ENCODE measurements at places on chromosomes 1 and 21. TPM values are rescaled to one million over a fixed set of nuclear protein-coding genes. Genes with fewer than 3 reads are reported as not detected.
A peak's percentile ranks its signal among the peaks of the same experiment; 100 is the strongest.

- DNase-seq = peak; percentile 79
Observed at GRCh38 chr1:85579622-85580021, 939 bp upstream of the CCN1 start.

DNA sequence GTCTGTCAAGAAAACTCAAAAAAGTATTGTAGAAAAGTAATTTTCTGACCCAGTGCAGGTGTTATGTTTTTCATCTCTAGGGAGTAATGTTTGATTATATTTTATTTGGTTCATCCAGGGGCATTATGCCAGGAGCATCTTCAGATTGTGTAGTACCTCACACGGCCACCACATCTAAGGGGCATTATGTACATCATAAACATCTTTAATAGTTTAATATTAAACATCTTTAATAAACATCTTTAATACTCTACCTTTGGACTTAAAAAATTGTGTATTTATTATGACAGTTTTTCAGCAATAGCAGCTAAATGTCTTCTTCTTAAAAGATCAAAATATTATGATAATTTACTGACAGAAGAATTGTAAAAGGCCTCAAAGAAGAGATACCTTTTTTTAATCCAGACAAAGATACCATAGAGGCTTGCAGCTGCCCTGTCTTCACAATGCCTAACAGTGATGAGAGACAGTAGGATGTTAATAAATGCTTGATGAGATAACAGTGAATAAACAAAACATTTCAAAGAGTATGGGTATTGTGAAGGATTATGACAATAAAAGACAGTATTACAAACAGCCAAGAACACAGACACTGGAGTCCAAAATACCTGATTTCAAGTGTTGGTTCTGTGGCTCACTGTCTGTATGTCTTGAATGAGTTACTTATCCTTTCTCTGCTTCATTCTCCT is 240.9 kb upstream of the ADGRL2 start:
- DNase-seq = no peak

GRCh38 chr1:154524881-154525280 is 22.7 kb upstream of the SHE start:
- no peak for DNase-seq

- no peak for DNase-seq
Observed at GRCh38 chr1:213287987-213288386, 236.9 kb downstream of the RPS6KC1 start.

DNA sequence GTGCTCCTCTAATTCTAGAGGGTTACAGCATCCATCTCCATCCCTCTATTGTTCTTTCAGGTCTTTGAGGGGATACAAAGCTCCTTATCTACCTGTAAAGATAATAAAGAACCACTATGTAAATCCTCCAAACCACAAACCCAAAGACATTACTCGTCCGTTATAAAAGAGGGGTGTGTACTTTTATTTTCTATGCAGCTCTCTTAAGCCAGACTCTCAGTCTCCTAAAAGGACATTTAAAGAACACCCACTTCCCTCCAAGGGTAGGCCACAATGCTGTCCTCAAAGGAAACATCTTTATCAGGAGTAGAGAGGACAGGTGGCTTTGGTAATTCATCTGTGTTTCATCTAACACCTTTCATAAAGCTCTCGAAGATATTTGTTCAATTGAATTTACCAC is 67.9 kb upstream of the DYNLT5 start:
- DNase-seq = no peak

Gene CFAP74
- total RNA-seq = 0.36 TPM

Gene IL10
- total RNA-seq = 12.6 TPM

Gene FCRL2
- total RNA-seq = 0.29 TPM

Gene MACF1
- total RNA-seq = 785 TPM

DNA sequence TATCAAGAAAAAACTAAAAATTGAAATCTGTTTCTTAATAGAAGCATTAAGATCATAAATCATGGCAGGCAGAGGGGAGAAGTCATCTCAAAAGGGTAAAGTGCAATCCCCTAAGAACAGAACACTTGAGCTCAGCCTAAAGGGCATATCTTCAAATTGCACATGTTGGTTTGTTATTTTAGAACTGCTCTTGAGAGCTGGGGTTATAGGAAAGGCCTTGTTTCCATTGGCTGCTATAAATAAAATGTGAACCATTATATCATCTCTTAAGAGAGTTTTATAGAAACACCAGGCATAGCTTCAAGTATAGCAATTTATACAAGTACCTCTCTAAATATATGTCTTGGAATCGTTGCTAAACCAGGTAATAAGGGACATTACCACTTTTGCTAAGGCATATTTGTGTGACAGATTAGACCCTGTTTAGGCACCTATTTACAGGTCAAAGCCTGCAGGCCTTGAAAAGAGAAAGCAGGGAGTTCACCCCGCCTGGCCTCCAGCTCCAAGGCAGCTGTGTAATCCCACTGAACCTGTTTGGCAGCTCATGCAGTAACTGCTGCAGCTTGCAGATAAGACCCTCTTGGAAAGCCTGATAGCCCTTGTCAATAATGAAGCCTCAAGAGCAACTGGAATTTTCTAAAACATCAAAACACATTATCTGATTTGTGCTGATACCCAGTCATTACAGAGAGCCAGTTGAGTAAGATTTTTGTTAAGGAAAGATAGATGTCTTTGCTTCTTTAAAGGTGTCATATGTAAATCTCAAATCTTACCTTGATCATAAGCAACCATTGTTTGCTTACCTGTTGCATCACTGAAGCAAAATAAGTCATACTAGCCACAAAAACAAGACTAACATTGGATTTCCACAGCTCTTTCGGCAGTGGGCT is 24.2 kb upstream of the SYDE2 start:
- DNase-seq = no peak

Gene PRSS38
- not detected for total RNA-seq

Gene SLC1A7
- total RNA-seq = 1.4 TPM

Gene S100A2
- total RNA-seq = 1.8 TPM

GRCh38 chr1:7299329-7299799 is 471.7 kb upstream of the VAMP3 start:
- DNase-seq = peak; percentile 89

GRCh38 chr21:45523411-45524101 is 18.7 kb downstream of the SLC19A1 start:
- DNase-seq = peak; percentile 74

GRCh38 chr1:153466908-153467307 is 6.5 kb upstream of the S100A7 start:
- DNase-seq = no peak

Gene KCNA3
- 0.97 TPM for total RNA-seq

DNA sequence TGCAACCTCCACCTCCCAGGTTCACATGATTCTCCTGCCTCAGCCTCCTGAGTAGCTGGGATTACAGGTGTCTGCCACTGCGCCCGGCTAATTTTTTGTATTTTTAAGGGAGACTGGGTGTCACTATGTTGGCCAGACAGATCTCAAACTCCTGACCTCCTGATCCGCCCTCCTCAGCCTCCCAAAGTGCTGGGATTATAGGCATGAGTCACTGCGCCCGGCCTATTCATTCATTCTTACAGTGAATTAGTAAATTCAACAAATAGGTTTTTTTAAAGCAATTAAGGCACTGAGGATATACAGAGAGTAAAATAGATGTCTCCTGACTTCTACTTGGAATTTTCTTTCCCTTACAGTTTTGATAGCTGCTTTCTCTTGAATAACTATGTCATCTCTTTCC is 43.5 kb downstream of the CDC42 start:
- no peak for DNase-seq

GRCh38 chr1:224266105-224266914 is 63.7 kb downstream of the NVL start:
- no peak for DNase-seq

DNA sequence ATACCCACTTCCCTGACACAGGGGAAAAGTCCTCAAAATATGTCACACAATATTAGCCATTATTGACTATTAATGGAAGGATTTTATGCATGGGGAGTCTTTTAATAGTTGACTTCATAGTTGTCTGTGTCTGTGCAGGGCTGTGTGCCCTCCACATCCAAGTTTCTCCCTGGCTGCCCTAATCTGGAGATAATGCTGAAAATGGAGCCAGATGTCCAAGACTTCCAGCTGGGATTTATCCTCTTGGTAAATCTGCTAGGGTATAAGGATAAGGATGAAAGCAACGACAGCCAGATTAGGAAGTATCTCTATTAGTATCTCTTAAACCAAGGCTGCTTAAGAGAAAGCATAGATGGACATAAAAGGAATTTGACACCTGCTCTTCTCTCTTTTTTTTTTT is 42.1 kb downstream of the CDK18 start:
- no peak for DNase-seq
